ENCODE measurements at places on chromosomes 11 and 22.

GRCh38 chr11:105034813-105035620 lies at the start of gene CASP1:
CASP1 (minus strand) TSS chr11:105035144; CDS start chr11:105035113, 31 bp downstream.
- no peak for DNase-seq

DNA sequence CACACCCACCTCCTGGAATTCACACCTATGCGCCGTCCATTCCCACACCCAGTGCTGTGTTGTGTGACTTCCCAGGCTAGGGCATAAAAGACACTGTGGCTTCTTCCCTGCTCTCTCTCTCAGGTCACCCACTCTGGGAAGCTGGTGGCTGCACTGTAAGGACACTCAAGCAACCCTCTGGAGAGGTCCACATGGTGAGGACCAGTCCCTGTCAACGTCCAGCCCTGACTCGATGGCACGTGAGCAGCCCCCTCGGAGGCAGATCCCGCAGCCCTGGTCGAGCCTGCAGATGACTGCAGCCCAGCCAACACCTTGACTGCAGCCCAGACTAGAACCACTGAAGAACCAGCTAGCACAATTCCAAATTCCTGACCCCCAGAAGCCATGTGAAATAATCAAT lies 16.2 kb downstream of the CBX7 start:
- no peak for DNase-seq

GRCh38 chr11:28632338-28632737 lies 524.1 kb downstream of the METTL15 start:
- no peak for DNase-seq

DNA sequence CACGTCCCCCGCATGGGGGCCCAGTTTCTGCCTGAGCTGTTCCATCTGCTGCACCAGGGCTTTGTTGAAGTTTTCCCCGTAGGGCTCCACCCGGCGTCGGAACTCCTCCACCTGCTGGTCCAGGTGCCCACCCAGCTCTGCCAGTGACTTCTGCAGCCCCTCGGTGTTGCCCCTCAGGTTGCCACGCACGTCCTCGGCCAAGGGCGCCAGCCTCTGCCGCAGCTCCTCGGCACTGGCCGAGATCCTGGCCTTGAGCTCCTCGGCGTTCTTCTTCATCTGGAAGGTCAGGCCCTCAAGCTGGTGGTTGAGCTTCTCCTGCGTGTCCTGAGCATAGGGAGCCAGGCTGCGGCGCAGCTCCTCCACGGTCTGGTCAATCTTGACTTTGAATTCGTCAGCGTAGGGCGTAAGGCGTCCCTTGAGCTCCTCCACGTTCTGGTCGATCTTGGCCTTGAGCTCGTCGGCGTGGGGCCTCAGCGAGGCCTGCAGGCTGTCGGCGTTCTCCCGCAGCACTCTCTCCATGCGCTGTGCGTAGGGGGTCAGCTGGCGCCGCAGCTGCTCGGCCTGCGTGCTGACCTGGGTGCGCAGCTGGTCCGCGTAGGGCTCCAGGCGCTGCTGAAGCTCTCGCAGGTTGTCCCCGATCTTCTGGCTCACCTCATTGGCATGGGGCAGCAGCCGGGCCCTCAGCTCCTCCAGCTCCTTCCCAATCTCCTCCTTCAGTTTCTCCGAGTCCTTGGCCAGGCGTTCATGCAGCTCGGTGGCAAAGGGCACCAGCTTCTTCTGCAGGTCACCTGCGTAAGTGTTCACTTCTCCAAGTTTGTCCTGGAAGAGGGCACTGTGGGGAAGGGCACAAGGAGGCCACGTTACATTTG lies 1.8 kb downstream of the APOA4 start:
- no peak for DNase-seq

DNA sequence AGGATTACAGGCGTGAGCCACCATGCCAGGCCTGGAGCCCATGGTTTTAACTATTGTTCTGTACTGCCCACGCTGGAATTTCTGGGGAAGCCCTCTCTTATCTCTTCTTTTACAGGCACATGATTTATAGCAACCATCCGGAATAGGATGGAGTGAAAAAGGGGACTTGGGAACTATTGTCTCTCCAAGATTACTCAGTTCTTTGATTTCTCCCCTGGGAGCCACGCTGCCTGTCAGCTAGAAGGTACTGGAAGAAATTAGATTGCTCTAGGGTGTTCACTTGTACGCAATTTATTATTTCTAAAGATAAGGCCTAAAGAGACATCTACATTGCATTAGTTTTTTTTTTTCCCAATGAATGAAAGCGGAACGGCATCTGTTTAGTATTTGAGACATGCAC lies 65.6 kb upstream of the PTPRJ start:
- no peak for DNase-seq

DNA sequence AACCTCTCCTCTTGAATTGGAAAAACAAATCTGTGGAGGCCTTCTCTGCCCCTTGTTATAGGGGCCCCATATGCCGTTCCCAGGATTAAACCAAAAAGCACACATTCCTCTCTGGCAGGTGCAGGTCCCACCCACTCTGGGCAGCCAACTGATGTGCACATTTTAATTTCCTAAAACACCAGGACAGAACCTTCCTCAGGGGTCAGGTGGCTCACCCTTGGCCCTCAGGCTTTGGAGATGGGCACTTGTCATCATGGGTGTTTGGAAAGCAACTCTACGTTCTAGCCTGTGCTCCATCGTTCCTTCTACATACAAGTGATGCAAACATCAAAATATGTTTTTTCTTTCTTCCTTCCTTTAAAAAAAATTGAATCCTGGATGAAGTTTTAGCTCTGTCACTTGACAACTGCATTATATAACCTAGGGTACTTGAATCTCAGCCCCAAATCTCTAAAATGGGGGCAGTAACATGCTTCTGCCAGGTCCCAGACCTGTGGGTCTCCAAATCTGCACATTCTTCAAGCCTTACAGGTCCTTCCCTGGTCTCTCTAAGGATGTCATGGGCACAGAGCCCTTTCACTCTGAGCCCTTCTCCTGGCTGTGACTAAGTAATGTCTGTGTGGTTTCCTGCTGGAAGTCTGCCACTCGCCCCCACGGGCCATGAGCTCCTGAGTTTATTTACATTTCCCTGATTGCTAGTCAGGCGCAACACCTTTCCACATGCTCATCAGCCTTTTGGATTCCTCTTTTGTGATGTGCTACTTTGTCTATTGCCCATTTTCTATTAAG lies 43.8 kb downstream of the KCNQ1OT1 start:
- DNase-seq: no peak

DNA sequence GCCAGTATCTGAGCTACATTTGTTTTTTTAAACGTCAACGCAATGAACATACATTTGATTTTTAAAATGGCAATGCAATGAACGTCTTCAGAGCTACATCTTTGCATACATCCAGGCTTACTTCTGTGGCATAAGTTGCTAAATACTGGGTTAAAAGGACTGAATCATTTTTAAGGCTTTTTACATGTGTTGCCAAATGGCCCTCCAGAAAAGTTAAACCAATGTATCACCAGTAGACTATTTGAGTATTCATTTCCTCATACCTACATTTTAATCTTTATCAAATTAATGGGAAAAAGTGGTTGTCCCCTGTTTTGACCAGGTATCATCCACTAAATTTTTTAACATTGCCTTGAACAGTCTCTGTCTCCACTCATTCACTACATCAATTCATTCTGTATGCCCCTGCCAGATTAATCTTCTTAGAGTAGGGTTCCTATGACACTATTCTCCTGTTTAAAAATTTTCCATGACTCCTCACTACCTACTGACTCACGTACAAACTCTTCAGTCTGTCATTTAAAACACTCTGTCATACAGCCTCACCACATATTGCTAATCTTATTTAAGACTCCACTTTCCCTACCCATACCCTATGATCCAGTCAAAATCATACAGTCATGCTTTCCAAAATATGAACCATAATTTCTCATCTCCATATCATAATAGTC lies 12.4 kb upstream of the PRRG4 start:
- DNase-seq: no peak

- DNase-seq: no peak
These were observed 330.9 kb downstream of the CNTN5 start for GRCh38 chr11:99351624-99352023.

GRCh38 chr22:39570226-39570625 lies 327 bp upstream of the CACNA1I start:
- DNase-seq: no peak

GRCh38 chr22:26722159-26722558 lies 64.8 kb downstream of the MIAT start:
- DNase-seq: no peak

GRCh38 chr11:3964056-3964455 lies 108.6 kb downstream of the STIM1 start:
- DNase-seq: no peak

- peak; percentile 97 for DNase-seq
These were observed at the start of gene PNPLA3 for GRCh38 chr22:43923631-43924464. PNPLA3 (plus strand) TSS chr22:43923805; CDS start chr22:43923912, 107 bp downstream.

- DNase-seq: no peak
These were observed 2168.8 kb upstream of the RAG2 start for GRCh38 chr11:38766796-38767195.

DNA sequence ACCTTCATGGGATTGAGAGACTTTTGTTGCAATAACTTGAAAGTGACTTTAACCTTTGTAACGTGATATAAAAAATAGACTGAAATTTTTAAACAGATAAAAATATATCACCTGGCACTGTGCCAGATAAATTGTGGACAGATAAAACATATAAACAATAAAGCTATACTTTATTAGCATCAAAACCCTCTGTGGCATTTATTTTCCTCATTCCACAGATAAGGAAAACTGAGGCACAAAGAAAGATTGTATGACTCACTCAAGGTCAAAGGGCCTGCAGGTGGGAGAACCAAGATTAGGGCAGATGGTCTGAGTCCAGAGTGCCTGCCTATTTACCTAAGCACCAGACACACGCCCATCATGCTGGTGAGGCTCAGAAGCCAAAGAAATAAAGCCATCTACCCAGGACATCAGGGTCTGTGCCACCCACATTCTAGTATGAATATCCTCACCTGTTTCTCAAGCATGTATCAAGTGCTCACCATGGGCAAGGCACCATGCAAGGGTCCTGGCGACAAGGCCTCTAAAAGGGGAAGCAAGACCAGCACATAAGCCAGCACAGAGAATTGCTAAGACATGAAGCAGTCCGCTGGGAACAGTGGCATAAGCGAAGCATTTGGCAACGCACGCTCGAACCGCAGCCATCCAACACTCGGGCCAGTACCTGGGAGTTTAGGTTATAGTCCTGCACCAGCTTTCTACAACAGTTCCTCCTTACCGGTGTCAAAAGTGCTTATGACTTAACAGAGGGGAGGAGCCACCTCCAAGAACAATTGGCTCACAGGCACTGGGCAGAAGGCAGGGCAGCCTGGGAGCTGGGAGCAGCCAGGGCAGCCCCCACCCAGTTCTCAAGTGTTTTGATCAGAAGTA lies 17.6 kb downstream of the MYH9 start:
- no peak for DNase-seq

DNA sequence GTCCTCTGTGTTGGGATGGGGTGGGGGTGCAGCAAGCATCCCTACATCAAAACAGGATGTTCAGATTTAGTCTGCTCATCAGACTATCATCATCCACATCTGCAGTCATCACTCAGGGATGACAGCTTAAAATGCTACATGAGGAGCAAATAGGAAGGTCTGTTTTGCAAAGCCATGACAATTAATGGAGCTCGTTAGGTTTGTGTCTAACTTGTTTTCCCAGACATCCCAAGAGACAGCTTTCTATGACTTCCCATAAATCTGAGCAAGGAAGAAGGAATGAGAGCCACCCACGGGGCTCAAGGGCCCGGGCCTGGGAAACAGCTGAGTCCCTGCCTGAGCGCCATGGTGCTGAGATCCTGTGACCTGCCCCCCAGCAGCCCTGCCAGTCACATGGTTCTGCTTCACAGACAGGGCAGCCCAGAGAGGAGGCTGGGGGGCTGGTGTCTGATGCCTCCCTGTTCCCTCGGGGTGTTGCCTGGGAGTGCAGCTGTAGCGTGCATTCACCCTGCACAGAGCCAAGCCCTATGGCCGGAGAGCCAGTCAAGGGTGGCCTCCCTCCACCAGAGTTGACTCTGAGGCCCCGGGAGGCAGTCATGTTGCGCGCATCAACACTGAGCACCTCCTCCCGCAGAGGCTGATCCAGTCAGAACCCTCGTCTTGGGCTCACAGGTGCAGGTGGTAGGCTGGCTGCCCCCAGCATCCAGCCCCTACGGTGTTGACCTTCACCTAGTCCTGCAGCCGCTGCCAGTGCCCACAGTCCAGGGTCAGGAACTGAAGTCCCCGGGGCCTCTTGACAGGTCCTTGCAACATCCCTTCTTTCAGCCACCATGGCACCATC lies 12.1 kb downstream of the DERL3 start:
- peak; percentile 59 for DNase-seq

DNA sequence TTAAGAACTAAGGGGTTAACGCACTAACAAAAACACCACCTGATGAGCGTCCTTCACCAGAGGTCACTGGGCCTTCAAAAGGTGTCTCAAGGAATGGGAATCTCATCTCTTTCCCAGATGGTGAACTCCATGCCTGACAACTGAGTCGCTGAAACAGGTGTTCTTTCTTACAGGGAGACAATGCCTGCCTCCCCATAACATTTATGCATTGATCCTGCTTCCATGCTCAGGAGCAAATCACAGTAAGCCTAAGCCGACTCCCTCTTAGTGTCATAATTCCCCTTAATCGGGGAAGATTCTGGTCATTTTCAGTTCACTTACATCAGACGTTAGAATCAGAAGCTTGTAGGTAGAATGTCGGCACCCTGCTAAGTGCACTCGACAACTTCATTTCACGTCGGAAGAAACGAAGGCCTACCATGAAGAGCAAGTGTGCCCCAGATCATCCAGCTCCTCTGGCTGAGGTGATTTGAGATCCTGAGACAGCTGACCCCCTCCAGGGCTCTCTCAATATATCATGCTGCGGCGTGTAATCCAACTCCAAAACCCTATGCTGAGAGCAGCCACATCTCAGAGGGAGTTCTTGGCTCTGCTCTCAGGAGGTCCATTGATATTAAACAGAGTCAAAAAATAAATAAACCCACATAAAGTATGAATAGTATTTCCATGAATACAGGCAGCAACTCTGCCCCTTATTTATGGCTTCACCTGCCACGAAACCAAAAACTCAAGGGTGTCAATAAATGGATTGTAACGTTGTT lies 163.1 kb downstream of the LARGE1 start:
- DNase-seq: no peak

DNA sequence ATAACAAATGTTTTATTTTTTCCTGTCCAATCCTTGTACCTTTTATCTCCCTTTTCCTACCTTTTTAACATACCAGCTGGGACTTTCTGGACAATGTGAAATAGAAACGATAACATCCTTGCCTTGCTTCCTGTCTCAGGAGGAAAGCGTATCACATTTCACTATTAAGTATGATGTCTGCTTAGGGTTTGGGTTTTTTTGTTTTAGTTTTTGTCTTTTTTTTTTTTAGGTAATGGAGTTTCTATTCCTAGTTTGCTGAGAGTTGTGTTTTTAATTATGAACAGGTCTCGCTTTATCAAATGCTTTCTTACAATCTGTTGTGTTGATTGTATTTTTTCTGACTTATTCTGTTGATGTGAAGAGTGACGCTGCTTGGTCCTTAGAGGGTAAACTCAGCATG lies 64.2 kb upstream of the KCNQ1OT1 start:
- no peak for DNase-seq

- DNase-seq: peak; percentile 50
These were observed 49.7 kb downstream of the TRIOBP start for GRCh38 chr22:37746366-37747079.

- no peak for DNase-seq
These were observed 5.6 kb downstream of the IGLL5 start for GRCh38 chr22:22893077-22893805.

GRCh38 chr11:117037279-117037974 lies 60.8 kb downstream of the SIK3 start:
- DNase-seq: no peak

- peak; percentile 50 for DNase-seq
These were observed 89.0 kb downstream of the ISX start for GRCh38 chr22:35154937-35155387.

GRCh38 chr11:61602775-61603569 lies 22.1 kb upstream of the SYT7 start:
- DNase-seq: no peak
